ENCODE measurements at places on chromosomes 7 and 10.

GRCh38 chr7:94590526-94591162 lies 65.3 kb downstream of the SGCE start:
- no peak for DNase-seq

GRCh38 chr10:25026463-25026862 lies 10.1 kb downstream of the THNSL1 start:
- peak; percentile 29 for DNase-seq

- DNase-seq = no peak
These were observed 147.5 kb downstream of the SEMA3D start for GRCh38 chr7:85039196-85039923.

DNA sequence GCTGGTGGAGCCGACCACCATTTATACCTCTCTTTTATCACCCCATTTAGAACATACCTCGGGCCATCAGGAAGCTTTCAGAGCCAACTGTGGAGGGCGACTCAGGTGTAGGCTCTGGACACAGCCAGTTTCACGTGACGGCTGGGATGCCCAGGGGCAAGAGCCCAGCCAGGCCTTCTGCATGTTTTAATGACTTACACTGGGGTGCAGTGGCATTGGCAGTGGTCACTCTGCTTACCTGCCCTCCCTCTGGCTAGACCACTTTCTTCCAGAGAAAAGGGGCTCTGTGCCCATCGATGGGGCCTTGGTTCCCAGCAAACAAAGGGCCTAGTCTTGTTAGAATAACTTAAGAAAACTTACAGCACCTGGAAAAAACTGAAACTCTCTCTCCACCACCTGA lies 50.0 kb downstream of the PNLIPRP2 start:
- DNase-seq = no peak

DNA sequence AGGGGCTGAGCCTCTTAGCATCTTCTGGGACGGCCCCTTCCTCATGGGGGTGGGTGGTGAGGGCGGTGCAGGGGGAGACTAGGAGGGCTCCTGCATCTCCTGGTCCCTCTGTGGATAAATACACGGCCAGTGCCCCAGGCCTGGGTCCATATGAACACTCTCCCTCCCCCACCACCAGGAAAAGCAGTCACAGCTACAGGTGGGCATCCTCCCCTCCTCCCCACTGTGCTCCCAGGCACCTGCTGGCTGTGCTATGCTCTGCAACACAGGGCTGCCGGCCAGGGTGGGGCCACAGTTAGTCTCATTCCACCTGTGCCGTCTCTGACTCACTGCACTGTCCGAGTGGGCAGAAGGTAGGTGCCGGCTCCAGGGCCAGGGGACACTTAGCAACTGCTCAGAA lies 87.3 kb upstream of the INSIG1 start:
- DNase-seq = no peak

- DNase-seq = no peak
These were observed 3.0 kb upstream of the EBF3 start for GRCh38 chr10:129966889-129967578.

DNA sequence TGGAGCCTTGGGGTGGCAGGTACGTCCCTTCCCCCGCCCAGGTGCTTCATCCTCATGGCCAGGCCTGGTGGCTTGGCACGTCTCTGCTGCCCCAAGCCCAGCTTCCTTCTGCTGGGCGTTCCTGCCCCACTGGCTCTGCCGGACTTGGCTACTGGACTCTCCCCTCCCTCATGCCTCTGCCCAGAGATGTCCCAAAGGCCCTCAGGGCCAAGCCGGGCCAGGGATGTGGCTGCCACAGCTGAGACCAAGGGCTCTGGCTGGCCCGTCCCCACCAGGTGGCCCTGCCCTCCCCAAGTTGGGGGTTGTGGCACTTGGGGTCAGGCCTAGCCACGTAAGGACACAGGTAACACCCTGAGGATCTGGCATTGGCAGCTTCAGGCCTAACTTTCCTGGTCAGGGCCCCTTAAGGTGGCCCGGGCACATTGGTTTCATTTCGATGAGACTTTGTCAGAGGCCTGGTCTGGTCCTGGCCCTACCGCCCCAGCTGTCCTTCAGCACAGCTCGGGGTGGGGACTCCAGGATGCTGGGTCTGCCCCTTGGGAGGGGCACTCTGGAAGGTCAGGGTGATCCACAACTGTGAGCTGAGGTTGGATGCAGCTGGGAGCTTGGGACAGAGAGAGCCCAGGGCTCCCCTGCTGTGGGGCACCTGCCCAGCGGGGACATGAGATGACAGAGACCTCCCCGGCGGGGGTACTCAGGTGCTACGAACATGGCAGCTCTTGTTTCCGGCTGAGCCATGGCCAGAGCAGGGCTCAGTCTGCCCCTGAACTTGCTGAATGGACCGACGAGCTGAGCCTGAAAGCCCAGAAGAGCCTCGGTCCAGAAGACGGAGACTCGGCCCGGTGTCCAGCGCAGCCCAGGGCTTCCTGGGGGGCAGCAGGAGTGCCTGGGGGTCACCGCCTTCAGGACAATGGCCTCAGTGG lies 2.9 kb downstream of the BHLHA15 start:
- no peak for DNase-seq

- no peak for DNase-seq
These were observed 61.7 kb downstream of the CSGALNACT2 start for GRCh38 chr10:43199684-43200537.

DNA sequence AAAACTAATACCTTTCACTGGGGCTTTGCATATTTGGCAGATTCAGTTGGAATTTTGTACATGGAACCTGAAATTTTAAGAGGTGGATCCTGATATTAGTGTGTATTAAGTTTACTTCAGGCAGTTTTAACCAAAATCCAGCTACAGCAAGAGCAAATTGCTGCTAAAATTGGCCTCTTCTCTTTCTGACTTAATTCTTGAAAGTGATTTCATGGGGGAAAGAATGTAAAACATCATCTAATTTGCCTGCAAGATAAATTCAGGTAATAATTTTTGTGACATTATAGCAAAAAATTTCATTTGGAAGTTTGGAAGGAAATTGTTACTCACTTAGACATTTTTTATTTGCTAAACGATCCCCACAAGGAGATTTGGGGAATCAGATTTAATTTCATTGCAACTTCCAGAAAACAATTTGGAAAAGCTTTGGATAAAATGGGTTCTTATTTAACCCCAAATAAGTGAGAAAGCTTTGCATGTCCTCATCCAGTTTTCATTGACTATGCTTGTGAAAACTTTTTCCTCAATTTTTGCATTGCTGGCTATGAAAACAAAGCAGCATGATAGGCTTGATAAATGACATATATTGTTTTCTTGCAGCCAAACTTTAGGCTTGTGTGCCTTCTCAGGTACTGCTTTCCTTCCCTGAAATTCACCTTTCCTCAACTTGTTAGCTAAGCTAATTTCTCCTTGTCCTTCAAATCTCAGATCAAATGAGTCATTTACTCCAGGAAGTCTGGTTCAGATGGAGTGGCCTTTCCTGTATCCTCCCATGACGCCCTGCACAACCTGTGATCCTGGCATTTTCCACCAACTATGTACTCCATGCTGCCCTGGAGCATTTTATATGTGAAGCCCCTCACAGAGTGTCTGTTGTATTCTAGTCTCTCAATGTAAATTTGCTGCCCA lies 27.4 kb upstream of the ZNF438 start:
- no peak for DNase-seq

GRCh38 chr10:129936266-129936922 lies 27.7 kb downstream of the EBF3 start:
- DNase-seq = no peak

DNA sequence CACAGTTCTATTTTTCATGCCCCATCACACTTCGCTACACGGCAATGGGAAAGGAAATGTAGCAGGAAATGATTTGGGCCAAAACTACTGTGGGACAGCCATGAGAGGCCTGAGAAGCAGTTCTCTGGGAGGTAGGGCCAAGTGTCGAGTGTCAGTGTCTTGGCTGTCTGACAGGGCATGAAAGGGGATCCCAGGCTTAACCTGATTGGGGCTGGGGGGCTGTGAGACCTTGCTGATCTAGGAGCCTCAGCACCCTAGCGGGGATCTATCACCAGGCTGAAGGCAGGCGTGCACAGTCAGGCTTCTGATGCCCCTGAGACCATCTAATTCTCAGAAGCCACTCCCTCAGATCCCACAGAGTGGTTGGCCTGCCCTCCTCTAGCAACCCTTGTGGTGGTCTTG lies 58.2 kb upstream of the SLC25A13 start:
- no peak for DNase-seq

DNA sequence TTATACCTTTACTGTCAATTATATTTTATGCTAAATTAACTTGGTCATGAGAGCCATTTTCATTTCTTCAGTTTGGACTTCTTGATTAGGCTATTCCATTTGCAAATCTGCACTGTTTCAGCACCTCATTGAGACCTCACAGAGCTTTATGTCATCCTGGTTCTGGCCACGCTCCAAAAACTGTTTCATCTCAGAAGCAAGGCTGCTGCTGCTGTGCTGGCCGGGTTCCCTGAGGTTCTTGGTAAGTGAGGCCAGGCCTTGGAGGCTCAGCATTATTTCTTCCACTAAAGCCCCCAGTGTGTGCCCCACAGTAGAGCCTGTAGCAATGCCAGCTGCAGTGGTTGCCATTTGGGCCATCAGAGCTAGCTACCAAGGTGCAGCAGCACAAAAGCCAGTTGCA lies 7.8 kb upstream of the ZNF485 start:
- no peak for DNase-seq

DNA sequence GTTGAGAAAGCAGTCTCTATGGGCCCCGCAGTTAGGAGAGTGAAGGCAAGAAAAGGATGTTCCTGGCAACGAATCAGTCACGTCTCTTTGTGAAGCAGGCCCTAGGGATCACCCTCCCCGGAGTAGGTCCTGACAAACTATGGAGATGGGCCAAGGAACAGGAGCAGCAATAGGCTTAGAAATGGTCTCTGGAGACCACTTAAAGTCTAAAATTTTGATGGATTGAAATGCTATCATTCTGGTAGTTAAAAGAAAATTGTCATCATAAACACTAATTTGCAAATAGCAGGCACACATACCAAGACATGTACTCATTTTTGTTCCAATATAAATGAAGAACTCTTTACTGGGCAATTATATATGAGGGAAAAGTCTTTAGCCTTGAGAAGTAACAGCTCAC lies 123.5 kb downstream of the ITGB8 start:
- DNase-seq = no peak

DNA sequence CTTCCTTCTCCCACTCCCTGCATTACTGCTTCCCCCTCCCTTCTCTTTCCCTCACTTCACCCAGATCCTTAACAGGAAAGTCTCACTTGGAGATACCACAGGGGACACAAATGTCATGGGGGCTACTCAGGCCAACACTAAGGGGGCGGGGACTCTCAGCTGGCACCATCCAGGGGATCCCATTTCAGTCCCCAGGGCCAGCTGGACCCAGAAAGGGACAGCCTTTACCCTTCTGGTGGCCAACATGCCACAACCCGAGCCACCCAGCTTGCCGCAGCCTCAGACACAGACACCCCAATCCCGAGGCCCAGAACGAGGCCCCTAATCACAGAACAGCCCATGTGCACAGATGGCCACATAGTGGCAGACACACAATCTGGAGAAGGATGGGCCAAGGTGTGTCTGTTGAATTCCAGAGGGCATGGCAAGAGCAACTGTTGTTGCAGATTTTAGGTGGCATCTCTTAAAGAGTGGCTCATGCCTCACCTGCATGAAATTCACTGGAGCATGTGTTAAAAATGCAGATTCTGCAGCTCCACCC lies 5.6 kb downstream of the CAMK2G start:
- DNase-seq = no peak

- DNase-seq = no peak
These were observed 21.1 kb upstream of the ABCC2 start for GRCh38 chr10:99761365-99761764.

DNA sequence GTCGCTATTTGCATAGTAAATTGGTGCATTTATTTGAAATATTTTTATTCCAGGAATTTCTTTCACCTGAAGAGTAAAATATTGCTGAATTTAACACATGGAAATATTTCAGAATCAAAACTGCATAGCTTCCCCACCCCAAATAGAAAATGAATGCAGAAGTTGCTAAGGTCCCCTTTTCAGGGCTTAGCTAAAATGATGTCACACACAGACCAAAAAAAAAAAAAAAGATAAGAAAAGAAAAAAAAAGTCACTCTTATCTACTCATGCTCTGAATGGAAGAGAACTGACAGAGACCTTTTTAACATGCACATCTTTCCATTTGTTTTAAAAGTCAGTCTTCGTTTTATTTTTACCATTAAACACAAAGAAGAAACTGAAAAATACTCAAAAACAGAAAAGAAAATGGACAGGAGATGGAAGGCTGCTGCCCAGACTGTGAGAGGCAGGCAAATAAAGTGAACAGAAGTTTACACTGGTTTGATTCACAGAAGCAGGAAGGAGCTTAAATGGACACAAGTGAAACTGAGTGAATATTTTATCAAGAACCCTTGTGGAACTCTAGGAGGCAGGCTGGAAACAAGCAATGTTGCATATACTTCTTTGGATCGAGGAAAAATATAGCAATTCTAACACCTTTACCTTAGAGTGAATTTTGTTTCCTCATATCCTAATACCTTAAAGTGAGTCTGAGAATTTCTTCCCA lies 32.0 kb downstream of the PSMC2 start:
- no peak for DNase-seq

GRCh38 chr7:156379324-156380070 lies 261.1 kb upstream of the RNF32 start:
- no peak for DNase-seq
